Stimulated activated CD8-positive, alpha-beta memory T cell treated with anti-CD3 and anti-CD28 coated beads, Interleukin-12 subunit alpha, Interleukin-12 subunit beta, amount 100 ng/mL, for 1 hour (primary cell): ENCODE measurements at places on chromosomes 7 and 10.

DNA sequence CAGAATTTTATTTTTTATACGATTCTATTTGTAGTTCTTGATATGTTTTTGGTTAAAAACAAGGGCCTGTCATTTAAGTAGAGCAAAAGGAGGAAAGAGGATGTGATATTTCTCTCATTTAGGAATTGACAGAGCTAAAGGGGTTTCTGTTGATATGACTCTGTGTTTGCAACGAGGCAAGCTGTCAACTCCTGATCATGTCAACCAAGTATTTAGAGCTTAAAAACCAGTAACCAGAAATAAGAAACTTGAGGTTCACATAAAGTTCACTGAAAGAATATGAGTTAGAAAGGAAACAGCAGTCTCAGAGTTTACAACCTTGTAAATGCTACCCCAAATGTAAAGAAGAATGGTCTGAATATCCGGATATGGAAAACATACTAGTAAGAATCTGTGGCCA lies 434.2 kb downstream of the PARD3 start:
- no peak for DNase-seq

GRCh38 chr10:126564326-126564888 lies 106.1 kb downstream of the C10orf90 start:
- DNase-seq, result no peak

GRCh38 chr10:11266426-11266825 lies 248.8 kb downstream of the CELF2 start:
- DNase-seq, result no peak

DNA sequence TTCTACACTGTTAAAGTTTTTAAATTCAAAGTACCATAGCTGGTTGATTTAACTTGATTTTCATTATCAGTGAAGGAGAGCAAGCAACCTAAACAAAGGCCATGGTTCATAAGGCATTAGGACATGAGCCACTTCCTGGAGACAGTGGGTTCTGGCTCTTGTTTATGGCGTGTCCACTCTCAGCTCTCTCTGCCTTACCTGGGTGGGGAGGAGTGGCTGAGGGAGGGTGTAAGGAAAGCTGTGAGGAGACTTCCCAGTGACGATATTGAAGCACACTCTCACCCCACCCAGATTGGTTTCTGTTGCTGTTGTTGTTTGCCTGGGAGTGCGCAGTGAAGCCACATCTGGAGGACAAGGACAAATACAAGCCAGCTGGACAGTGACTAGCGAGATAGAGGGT lies 365.3 kb upstream of the FZD8 start:
- DNase-seq, result no peak

DNA sequence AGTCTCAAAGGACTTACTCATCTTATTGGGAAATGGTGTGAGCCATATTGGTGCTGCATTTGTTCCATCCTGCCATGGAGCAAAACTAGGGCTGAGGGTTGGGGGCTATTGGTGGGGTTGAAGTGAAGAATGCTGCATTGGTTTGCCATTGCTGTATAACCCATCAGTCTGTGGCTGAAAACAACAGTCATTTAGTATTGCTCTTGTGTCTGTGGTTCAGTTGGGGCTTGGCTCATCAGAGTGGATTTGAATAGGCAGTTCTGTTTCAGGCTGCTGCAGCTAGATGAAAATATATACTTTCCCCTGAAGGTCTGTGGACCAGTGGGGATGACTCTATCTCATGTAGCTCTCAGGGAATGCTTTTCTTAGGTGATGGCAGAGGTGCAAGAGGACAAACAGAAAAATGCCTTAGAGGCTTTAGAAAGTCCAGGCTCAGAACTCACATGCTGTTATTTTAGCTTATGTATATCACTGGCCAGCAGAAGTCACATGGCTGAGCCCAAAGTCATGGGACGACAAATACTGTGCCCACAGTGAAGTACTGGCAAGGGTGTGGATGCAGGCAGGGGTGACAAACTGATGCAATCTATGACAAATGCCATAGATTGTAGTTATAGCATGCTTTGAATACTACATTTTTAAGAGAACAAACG lies 15.2 kb upstream of the EXOC6 start:
- no peak for DNase-seq

DNA sequence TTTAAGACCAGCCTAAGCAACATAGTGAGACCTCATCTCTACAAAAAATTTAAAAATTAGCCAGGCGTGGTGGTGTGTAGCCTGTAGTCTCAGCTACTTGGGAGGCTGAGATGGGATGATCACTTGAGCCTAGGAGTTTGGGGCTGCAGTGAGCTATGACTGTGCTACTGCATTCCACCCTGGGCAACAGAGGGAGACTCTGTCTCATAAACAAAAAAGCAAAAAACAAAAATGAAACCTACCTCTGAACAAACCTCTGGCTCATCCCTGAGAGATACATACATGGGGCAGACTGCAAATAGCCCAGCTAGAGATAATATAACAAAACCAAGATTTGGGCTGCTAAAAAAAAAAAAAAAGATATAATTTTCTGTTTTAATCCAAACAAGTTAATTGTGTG lies 19.5 kb downstream of the C10orf67 start:
- DNase-seq, result no peak

- no peak for DNase-seq
Measured at GRCh38 chr7:26162431-26162830, 10.4 kb downstream of the NFE2L3 start.

DNA sequence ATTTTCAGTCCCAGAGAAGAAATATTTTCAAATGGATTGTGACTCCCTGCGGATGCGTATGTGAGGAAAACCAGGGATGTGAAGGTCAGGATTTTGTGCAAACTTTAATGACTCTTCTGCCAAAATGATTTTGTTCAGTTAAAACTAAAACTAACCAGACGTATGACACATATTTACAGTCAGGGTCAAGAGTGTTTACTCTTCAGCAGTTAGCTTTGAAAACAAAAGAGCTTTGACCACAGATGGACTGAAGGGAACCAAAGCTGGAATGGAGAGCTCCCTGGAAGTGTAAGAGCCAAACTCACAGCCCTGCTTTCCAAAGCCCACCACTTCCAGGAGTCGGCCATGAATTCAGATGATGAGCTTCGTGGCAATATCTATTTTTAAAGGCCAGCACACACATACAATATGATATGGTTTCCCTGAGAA lies 15.5 kb downstream of the SVIL start:
- DNase-seq, result no peak

- DNase-seq, result no peak
Measured at GRCh38 chr10:109343293-109343692, 580.0 kb downstream of the XPNPEP1 start.
